ENCODE measurements at places on chromosomes 1 and 21.
A peak's percentile ranks its signal among the peaks of the same experiment; 100 is the strongest.

DNA sequence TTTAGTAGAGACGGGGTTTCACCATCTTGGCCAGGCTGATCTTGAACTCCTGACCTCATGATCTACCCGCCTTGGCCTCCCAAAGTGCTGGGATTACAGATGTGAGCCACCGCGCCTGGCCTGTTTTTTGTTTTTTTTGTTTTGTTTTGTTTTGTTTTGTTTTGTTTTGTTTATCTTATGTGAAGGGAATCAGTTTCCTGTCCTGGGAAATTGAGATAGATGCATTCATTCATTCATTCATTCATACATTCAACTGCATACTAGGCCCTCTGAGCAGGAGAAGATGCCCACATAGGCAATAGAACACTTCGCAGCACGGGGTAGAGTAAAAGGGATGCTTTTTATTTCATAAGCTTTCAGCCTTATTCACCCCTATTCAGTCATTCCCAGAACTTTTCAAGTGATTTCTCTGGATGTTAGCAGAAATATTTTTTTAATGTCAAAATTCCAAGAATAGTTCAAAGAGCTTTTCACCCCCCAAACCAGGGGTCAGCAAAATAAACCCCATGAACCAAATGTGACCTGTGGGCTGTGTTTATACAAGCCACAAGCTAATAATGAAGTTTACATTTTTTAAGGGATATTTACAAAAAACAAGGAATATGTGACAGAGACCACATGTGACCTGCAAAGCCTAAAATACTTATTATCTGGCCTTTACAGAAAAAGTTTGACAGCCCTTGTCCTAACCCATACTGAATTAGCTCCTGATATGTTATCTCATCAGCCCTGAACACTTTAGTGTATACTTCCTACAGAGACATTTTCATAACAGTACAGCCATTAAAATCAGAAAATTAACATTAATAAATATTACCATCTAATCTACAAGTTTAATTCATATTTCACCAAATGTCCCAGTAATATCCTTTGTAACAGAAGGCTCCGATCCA lies 127.1 kb downstream of the MAST2 start:
- DNase-seq: no peak

DNA sequence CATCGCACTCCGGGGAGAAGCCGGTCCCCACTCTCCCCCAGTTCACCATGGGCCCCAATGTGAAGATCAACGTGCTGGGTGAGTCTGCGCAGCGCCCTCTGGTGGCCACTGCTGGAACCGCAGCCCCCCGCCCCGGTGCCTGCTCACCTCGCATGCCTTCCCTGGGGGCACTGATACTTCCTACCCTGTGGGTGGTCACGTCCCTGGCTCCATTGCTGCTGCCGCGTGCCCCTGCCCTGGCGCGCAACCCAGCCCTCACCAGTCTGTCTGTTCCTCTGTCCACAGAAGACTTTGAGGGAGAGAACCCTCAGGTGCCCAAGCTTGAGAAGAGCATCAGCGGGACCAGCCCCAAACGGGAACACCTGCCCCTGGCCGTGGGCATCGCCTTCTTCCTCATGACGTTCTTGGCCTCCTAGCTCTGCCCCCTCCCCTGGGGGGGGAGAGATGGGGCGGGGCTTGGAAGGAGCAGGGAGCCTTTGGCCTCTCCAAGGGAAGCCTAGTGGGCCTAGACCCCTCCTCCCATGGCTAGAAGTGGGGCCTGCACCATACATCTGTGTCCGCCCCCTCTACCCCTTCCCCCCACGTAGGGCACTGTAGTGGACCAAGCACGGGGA lies 7.6 kb downstream of the EFNA3 start:
- DNase-seq: peak; percentile 76

GRCh38 chr1:118841521-118841920 lies 146.6 kb downstream of the TBX15 start:
- DNase-seq: no peak

DNA sequence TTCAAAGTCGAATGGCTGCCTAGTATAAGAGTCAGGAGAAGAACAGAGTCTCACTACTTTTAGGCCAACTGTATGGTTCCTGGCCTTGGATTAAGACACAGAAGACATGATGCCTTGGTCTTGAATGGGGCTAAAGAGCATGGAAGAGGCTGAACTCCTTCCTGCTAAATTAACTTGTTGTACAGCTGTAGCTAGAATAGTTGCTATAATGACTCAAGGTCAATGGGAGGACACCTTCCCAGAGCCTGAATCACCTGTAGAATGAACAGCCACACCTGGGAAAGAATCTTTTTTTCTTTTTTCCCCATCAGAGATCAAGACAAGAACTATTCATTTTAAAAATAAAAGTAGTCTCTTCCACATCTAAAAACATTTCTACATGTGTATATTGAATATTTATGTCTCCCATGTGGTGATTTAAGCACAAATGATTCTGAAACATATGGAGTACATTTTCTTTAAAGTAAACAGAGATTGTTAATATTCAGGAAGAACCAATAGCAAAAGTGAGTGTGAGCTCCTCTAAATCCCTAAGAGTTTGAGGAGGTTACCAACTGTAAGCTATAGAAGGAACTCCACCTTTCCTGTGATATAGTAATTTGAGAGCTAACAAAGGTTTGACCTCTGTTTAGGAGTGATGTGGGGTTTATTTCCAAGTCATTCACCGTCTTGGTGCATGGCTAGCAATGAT lies 191.3 kb downstream of the TGFB2 start:
- DNase-seq: no peak

DNA sequence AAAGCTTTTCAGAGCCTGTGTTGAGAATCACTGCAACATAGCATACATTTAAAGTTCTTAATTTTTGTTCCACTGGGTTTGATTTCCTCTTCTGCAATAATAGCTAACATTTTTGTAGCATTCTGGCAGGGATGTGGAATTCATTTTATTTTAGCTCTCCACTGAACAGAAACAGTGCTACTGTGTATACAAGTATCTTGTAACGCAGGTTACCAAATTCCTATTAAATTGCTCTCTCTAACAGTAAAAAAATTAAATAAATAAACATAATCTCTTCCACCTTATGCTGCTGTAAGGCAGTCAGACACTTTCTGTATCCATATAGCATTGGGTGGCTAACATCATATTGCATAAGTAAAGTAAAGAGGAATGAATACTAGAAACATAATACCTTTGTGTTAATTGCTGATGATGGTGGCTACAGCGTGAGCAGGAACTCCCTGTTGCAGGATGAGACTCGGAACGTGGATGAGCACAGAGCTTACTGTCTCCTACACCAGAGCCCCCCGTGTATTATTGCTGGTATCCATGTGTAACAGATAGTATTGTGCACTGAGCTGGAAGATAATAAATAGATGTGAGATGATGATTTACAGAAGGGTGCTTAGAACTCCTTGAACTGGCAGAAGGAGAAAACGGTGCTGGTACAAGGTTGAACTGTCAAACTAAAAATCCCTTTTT lies 276.9 kb upstream of the SNX7 start:
- no peak for DNase-seq

DNA sequence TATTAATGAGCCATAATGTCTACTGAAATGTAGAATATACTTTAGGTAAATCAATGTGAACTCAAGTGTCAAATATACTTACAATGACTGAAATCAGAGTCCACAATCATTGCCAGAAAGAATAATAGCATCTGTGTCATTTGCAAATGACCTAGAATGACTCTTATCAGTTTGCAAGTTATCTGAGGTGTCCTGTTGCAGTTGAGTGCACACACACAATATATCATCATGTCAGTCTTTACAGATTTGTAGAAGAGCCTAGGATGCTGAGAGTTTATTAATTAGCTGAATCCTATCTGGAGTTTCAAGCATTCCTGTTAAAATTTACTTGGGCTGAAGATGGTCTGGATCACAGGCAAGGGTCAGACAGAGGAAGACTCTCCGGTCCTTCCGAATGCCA lies 324.0 kb upstream of the GREM2 start:
- DNase-seq: no peak

- no peak for DNase-seq
Measured at GRCh38 chr1:192235127-192235526, 76.9 kb downstream of the RGS18 start.

DNA sequence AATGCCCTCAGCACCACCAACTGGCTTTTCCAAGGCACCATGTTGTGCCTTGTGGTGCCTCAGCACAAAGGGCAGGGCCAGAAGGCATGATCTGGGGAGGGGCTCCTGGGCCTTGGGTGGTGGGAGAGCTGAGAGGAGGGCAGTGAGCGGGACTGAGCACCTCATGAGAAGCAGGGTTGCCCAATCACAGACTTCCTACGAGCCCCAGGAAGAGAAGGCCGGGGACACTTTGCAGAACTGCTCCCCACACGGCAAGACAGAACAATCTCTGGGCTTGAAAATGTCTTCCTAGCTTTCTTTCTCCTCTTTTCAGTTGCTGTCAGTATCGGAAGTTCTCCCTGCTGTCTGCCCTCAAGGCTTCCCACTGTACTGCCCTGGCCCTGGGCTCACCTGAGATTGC lies 6.8 kb downstream of the KCNJ10 start:
- no peak for DNase-seq
